ENCODE measurements at places on chromosomes 16 and 17. TPM values are rescaled to one million over a fixed set of nuclear protein-coding genes. Genes with fewer than 3 reads are reported as not detected.

Gene CACNA1H
- total RNA-seq: 1.3 TPM

Gene NT5M
- 1.3 TPM for total RNA-seq

Gene SLFN11
- 54.3 TPM for total RNA-seq

Gene ODAD4
- total RNA-seq: 0.74 TPM

Gene CMTM2
- total RNA-seq: not detected

Gene EVPL
- total RNA-seq: under 0.01 TPM

Data from smooth muscle cell of bladder (primary cell).